ENCODE measurements at places on chromosomes 5 and 9.

DNA sequence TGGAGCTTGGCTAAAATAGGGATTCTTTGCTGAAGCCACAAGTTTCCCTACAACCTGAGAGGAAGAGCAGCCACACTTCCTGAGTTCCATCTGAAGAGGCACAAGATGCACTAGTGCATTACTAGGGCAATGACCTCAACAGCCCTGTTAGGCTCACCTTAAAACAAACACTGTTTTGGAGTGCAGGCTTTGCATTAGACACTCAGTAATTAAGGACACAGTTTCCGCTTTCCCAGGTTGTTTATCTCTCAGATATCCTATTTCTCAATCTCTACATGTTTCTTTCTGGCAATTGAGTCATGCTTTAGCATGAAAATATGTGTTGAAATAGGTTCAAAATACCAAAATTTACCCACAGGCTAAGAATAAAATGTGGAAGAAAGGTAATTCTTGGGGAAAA is 34.2 kb downstream of the EMB start:
- DNase-seq, result peak; percentile 34

GRCh38 chr5:141084487-141084989 is 9.9 kb upstream of the PCDHB2 start:
- peak; percentile 62 for DNase-seq

DNA sequence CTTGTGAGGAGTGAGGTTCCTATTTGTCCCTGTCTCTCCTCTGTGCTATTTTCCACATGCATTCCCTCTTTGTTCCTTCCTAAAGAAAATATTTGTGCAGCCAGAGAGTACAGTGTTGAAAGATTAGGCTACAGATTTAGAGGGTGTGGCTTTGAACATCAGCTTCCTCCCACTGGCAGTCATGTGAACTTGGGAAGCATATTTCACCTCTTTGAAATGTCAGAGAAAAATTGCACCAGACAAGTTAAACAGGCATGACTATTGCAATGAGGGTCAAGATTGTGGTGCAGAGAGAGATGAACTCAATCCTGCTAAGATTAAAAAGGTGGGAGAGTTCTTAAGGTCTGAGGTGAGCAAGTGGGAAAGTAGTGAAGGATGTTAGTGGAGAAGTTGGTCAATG is 641.0 kb downstream of the DNAH5 start:
- DNase-seq, result no peak

DNA sequence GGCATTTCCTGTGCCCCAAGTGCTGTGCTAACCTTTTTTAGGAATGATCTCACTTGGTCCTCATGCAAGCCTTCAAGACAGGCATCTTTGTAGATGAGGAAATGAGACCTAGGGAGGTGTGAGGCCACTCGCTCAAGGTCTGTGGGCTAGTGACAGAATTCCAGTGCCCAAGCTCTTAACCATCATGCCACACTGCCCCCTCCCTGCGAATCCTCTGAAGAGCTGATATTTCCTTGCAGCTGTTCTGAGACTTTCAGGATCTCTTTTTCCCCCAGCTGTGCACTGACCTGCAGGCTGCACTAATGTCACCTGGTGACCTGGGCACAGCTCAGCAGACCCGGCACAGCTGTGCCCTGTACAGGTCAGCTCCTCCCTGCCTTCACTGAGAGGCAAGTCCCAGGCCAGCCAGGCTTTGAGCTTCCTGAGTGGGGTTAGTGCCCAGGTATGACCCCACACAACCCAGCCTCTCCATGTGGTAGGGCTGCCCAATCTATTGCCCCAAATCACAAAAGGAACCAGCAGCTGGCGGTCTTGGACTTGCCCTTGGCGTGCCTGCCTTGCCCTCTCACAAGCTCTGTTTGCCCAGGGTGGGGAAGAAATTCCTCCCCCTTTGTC is 32.7 kb downstream of the MORN5 start:
- DNase-seq, result no peak

GRCh38 chr9:129885018-129885669 is 49.9 kb downstream of the USP20 start:
- DNase-seq, result no peak

DNA sequence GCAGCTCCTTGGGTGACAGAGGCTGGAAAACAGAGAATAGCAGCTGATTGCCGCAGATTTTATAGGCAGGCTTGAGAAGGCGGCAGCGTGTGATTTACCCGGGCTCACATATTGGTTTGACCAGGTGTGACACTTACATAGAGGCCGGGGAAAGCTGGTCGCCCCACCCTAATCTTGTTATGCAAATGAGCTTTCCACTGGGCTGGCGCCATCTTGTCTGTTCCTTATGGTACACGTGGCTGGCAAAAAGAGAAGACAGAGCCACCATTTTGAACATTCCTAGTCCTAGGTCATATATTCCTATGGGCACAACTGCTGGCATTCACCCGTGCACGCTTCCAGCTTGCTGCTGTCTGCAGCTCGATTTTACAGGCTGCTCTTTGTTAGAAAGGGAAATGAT is 11.3 kb upstream of the SPZ1 start:
- no peak for DNase-seq

DNA sequence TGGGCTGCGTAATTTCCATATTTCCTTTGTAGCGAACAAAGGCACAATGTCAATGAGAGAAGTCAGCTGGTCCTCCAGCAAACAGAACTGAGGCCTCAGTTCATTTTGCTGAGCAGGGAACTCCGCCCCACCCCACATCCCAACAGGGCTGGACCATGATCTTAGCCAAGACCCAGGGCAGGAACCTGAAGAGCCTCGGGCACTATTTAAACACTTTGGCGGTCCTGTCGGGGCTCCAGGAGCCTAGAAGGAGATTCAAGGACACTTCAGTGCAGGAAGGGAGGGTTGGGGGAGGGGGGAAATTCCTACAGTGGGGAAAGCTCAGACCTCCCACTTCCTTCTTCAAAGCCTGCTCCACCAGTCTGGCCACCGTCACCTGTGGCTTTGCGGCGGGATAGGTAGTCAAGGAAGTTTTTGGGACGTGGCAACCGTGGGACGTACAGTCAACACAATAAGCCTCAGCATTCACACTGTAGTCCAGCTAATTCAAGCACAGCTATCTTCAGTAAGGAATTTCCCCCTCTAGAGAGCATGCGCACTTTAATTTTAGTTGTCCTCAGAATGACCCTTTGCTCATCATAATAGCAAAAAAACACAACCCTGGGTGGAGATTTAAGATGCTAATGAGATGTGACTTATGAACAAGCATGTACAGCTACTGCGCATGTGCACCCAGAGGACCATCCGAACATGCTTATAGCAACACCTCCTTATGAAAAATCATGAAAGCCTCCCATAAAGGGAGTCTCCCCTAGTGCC is 30.9 kb downstream of the S1PR3 start:
- peak; percentile 94 for DNase-seq
